ENCODE measurements at places on chromosomes 3 and 15. TPM values are rescaled to one million over a fixed set of nuclear protein-coding genes. Genes with fewer than 3 reads are reported as not detected.

GRCh38 chr3:196227121-196227561 lies 10.8 kb downstream of the SLC51A start:
- H3K4me3 ChIP-seq = no peak overlapping the region
- H3K4me1 ChIP-seq = no peaks in the 10 kb centered on the region
- DNase-seq = no peak
- H3K27me3 ChIP-seq = no peaks in the 10 kb centered on the region
- H3K27ac ChIP-seq = no peak overlapping the region

DNA sequence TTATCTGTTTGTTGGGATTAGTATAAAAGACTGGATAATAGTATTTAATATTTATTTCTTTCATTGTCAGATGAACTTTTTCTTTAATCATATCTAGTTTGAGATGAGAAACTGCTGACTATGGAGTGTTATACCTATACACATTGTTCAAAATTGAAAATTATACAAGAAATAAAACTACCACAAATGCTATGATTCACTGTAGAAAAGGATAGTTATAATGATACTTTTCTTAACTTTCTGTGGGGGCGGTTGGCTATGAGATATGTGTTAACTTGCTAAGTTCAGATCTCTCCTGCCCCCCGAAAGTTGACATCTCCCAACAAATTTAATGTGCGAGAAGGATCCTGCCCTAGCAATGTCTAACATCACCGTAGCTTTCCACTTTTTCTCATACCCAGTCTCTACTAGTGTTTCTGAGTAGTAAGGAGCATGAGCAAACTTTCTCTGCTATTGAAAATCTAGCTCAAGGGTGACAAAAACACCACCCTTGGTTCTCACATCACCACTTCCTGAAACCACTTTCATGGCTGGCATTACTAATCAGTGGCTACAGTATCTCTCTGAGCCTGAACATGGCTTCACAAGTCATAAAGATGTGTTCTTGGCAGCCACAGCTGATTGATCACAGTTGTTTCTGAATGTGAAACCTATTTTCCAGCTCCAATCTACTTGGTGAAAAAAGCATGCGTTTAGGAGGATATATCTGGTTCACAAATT lies 15.8 kb upstream of the SAMMSON start:
- no peaks in the 10 kb centered on the region for H3K36me3 ChIP-seq
- no peaks in the 10 kb centered on the region for H3K27me3 ChIP-seq
- no peak overlapping the region for H3K4me3 ChIP-seq
- DNase-seq = no peak

IGF2BP2 gene
- total RNA-seq = 0.18 TPM

DNA sequence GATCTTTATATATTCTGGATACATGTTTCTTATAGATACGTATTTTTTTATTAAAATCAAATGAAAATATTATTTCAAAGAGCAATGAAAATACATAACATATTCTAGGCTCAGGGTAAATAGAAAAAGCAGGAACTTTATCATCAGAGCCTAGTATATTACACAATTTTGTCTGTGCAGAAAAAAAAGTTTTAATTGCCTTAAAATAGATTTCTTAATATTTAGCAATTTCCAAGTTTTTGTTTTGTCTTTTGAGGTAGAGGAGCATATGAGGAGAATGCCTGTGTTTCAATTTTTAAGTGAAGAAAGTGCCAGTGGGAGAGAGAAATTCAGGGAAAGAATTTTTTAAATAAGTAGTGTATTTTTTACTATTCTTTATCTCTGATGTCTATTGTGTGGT lies 10.5 kb downstream of the CAPN7 start:
- H3K4me3 ChIP-seq = no peak overlapping the region
- H3K4me1 ChIP-seq = peaks cover 34% of the 10 kb centered on the region
- DNase-seq = no peak

DNA sequence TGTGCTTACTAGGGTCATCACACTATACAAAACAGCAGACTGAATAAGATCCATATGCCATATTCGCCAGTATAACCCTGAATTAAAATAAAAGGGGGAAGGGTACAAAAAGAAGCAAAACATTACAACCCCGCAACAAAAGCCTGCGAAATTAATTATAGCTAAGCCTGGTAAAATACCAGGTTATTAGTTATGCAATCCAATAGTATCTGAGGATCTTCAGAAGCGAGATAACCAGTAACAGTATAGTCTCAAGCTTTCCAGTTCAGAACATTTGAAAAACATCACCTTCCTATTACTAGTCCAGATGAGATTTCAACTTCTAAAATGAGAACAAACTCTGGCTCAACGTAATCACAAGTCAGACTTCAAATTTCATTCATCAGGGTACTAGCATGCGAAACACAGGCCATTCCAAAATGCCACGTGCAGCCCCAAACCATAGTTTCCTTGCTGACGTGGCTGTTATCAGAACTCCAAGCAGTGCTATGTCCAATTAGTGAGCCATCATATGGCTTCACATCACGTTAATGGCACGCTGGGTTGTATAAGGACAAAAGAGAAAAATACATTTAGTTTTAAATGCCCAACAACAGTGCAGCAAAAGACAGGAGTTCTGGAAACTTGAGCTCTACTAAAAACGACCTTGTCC lies 1.1 kb downstream of the SSR3 start:
- peaks cover 42% of the 10 kb centered on the region for H3K4me1 ChIP-seq
- peaks cover 46% of the 10 kb centered on the region for H3K36me3 ChIP-seq
- peak overlapping the region; percentile 94 for H3K4me3 ChIP-seq
- DNase-seq = peak; percentile 63
- H3K27ac ChIP-seq = peak overlapping the region; percentile 26

PLA2G4D gene
- total RNA-seq = not detected

CDC25A gene
- 17.1 TPM for total RNA-seq

SUSD5 gene
- not detected for total RNA-seq

DNAH12 gene
- total RNA-seq = 0.43 TPM

ARHGEF26 gene
- not detected for total RNA-seq

DNA sequence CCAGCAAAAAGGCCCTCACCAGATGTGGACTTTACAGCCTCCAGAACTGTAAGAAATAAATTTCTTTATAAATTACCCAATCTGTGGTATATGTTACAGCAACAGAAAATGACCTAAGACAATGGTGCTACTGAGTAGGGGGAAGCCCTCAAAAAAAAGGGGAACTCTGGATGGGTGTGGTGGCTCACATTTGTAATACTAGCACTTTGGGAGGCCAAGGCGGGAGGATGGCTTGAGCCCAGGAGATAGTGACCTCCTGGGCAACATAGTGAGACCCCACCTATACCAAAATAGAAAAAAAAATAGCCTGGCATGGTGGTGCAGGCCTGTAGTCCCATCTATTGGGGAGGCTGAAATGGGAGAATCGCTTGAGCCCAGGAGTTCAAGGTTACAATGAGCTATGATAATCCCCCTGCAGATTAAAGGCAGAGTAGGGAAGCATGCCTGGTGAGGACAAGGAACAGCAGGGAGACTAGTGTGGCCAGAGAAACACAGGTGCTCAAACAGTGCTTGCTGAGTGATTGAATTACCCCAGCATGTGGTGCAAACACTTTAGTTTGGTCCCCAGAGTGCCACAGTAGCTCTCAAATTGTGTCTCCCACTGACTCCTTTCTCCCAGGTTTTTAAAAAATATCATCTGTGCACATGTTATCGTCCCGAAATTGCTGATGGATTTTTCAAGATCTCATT lies 13.9 kb upstream of the USP3 start:
- H3K27ac ChIP-seq = no peak overlapping the region
- H3K36me3 ChIP-seq = no peaks in the 10 kb centered on the region
- no peak for DNase-seq
- peaks cover 10% of the 10 kb centered on the region for H3K4me1 ChIP-seq

DNA sequence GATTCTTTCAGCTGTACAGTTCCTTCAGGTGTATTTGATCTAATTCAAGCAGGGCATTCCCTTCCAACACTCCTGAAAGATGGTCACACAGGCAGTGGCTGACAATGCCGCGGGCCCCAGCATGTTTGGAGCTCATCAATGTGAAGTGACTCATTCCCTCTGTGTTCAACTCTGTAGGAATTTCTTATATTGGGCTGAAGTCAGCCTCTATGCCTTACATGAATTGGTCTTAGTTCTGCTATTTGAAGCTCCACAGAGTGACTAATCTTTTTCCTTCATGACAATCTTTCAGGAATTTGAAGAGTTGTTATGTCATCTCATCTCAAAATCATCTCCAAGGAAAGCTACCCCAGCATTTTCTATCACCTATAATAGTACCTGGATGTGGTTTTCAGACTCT lies 142.5 kb upstream of the C2CD4B start:
- no peaks in the 10 kb centered on the region for H3K4me1 ChIP-seq
- no peak overlapping the region for H3K27ac ChIP-seq
- no peak for DNase-seq
- H3K4me3 ChIP-seq = no peak overlapping the region
- H3K36me3 ChIP-seq = no peaks in the 10 kb centered on the region

DNA sequence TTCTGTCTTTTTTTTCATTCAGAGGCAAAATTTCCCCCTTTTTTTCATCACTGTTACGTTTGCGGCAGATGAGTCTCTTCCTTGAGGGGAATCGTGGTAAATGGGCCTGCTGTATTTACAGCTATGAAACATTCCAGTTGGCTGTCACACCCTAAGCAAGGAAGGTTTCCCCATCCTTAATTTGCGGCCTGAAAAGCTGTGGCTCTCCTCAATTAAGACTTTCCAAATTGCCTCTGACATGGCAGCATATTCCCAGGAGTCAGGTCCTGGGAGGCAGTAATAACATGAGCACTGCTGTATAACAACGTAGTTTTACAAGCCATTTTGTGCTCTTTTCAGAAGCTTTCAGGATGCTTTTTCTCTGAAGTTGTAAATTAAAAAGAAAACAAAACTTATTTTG lies 420.9 kb downstream of the LPP start:
- no peaks in the 10 kb centered on the region for H3K36me3 ChIP-seq
- H3K27ac ChIP-seq = no peak overlapping the region
- no peak for DNase-seq
- H3K27me3 ChIP-seq = no peaks in the 10 kb centered on the region
- H3K4me1 ChIP-seq = peaks cover 34% of the 10 kb centered on the region
- no peak overlapping the region for H3K4me3 ChIP-seq

DNA sequence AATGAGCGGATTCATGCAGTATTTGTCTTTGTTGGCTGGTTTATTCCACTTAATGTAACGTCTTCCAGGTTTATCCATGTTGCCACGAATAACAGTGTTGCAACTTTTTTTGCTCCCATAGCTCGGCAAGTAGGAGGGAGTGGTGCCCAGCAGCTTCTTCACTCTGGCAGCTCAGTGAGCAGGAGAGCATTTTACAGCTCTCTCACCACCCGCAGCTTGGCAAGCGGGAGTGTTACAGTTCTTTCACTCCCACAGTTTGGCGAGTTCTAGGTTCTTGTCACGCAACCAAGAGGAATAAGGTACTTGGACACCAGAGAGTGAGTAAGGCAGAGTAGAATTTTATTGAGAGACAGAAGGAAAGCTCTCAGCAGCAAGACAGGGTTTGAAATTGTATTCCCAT lies 935.2 kb downstream of the TBL1XR1 start:
- H3K27me3 ChIP-seq = no peaks in the 10 kb centered on the region
- H3K4me1 ChIP-seq = no peaks in the 10 kb centered on the region
- no peak for DNase-seq
- no peaks in the 10 kb centered on the region for H3K36me3 ChIP-seq
- H3K27ac ChIP-seq = no peak overlapping the region

- 0 out of 2 replicates have a peak, but pooled peaks cover 2% of the 10 kb centered on the region for H3K27me3 ChIP-seq
- H3K4me1 ChIP-seq = no peaks in the 10 kb centered on the region
- H3K27ac ChIP-seq = no peak overlapping the region
- DNase-seq = no peak
- no peak overlapping the region for H3K4me3 ChIP-seq
- H3K36me3 ChIP-seq = no peaks in the 10 kb centered on the region
Observed at GRCh38 chr3:189871418-189871817, 240.2 kb downstream of the TP63 start.

Measured in Karpas-422 (cell line).